ENCODE measurements at places on chromosomes 1 and 21.

GRCh38 chr1:245290836-245291235 lies 136.1 kb downstream of the KIF26B start:
- no peak for DNase-seq

DNA sequence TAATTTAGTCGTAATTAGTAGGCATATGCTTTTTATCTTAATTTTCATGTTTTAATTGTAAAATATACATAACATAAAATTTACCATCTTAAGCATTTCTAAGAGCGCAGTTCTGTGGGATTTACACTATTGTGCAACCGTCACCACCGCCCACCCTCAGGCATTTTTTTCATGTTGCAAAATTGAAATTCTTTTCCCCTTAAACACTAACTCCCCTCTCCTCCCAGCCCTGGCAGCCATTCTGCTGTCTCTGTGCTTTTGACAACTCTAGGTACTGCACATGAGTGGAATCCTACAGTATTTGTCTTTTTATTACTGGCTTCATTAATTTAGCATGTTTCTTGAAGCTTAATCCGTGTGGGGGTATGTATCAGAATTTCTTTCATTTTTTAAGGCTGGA lies 7.8 kb downstream of the PIK3CD start:
- DNase-seq, result no peak

GRCh38 chr1:25197235-25197975 lies 34.9 kb downstream of the SYF2 start:
- no peak for DNase-seq

DNA sequence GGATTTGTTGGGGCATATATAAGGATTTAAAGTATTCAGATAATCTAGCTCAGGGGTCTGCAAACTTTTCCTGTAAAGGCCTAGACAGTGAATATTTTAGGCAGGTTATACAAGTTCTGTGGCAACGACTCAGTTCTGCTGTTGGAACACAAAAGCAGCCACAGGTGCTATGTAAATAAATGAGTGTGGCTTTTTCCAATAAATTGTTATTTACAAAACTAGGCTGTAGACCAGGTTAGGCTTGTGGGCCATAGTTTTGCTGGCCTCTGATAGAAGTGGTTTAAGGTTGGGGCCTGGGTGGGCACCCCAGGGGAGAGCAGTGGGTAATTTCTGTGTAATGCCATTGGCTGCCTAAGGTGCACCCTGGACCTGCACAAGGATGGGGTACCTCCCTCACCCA lies 16.9 kb upstream of the IGFN1 start:
- DNase-seq, result no peak

DNA sequence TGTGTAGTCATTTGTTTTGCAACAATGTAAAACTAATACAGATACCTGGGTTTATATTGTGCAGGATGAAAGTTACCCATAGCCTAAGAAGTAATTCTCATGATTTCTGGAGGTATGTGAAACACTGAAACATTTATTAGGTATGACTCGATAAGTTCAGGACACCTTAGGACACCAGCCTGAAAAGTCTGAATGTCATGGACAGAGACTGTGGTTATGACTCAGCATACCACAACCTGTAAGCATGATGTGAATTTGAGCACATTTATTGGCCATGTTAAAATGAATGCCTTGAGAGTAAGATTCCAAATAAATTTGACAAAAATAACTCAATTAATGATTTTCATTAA lies 1471.7 kb upstream of the B3GALT2 start:
- no peak for DNase-seq

DNA sequence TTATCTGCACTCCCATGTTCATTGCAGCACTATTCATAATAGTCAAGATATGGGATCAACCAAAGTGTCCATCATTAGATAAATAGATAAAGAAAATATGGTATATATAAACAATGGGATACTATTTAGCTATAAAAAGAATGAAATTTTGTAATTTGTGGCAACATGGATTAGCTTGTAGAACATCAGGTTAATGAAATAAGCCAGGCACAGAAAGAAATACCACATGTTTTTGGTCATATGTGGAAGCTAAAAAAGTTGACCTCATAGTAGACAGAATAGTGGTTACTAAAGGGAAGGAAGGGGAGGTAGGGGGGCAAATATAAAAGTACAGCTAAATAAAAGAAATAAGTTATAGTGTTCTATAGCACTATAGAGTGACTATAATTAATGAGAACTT lies 68.5 kb downstream of the SCMH1 start:
- no peak for DNase-seq

- no peak for DNase-seq
Observed at GRCh38 chr1:229209816-229210215, 61.1 kb upstream of the RAB4A start.

- DNase-seq, result no peak
Observed at GRCh38 chr1:236888903-236889302, 93.8 kb downstream of the MTR start.

DNA sequence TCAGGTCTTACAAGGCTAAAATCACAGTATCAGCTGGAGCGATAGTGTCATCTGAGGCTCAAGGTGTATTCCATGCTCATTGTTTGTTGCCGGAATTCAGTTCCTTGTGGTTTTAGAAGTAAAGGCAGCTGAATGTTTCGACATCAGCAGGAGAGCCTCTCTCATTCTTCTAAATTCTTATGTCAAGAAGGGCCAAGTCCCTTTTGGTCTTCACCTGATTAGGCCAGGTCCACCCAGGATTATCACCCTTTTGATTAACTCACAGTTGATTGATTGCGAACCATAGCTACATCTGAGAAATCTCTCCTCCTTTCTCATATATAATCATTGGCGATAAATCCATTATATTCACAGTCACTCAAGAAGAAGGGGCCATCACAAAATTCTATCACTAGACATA lies 806.7 kb upstream of the PRMT6 start:
- no peak for DNase-seq

Data from effector memory CD8-positive, alpha-beta T cell (primary cell).